ENCODE measurements at places on chromosomes 3 and 15.
A peak's percentile ranks its signal among the peaks of the same experiment; 100 is the strongest.

DNA sequence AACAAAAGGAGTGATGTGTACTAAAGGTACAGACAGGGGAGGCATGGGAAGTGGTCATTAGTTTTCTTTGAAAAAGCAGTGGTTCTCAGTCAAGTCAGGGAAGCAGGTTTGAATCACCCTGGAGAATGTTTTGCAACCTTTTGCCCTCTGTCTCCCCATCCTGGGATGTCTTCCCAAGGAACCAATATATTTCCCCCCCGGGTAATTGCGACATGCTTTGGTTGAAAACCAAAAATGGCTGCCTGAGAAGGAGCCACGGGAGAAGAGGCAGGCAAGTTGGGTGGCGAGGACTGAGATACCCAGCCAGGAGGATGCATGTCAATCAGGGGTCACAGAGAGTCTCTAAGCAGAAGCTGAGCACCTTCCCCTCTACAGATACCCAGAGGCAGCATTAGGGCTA is 20.2 kb upstream of the PPP1R2 start:
- no peak for DNase-seq

- DNase-seq: no peak
Observed at GRCh38 chr3:66912306-66912705, 85.8 kb upstream of the KBTBD8 start.

- no peak for DNase-seq
Observed at GRCh38 chr3:131315162-131315561, 66.4 kb upstream of the NUDT16 start.

- no peak for DNase-seq
Observed at GRCh38 chr3:13253208-13253937, 166.7 kb downstream of the NUP210 start.

- DNase-seq: no peak
Observed at GRCh38 chr3:21152555-21152954, 598.5 kb downstream of the ZNF385D start.

DNA sequence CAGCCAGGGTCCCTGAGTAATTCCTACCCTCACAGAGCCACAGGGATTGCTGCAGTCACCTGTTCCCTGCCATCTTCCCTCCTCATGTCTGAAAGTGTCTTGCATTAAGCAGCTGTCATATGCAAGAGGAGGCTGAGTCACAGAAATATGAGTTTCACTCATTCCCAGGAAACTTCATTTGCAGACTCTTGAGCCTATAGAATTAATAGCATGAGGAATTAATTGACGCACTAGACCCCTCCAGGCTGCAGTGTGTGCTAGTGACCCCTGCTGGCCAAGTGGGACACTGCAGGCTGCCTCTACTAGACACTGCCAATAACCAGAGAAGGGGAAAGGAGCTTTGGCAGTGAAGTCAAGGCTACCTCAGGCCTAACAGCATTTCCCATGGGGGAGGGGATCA is 50.6 kb upstream of the SLC6A1 start:
- DNase-seq: no peak

- peak; percentile 97 for DNase-seq
Observed at GRCh38 chr3:10015461-10015904, 10.8 kb upstream of the FANCD2 start.

- no peak for DNase-seq
Observed at GRCh38 chr3:142656575-142656974, 60.4 kb downstream of the PLS1 start.

GRCh38 chr15:93247466-93248121 is 158.6 kb upstream of the RGMA start:
- DNase-seq: no peak

DNA sequence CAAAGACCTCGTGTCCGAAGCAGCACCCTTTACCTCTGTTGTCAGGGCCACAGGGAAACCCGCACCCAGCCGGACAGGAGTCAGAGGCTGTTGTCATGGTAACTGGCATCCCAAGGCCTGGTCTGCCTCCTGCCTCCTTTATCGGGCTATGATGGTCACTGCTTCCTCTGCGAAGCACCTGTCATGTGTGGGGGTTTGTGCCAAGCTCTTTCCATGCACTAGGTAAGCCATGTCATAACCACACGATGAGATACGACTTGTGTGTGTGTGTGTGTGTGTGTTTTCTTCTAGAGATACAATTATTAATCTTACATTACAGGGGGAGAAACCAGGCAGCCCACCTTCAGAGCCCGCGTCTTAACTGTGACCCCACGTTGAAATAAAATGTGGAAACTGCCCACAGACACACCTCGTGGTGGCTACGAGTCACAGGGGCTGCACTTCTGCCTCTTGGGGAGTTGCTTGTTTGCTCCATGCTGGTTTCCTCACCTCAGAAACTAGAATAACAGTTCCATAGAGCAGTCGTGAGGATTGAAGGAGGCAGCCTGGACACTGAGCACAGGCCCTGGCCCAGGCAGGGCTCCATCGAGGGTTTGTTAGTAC is 18.0 kb downstream of the ZDHHC19 start:
- DNase-seq: no peak

DNA sequence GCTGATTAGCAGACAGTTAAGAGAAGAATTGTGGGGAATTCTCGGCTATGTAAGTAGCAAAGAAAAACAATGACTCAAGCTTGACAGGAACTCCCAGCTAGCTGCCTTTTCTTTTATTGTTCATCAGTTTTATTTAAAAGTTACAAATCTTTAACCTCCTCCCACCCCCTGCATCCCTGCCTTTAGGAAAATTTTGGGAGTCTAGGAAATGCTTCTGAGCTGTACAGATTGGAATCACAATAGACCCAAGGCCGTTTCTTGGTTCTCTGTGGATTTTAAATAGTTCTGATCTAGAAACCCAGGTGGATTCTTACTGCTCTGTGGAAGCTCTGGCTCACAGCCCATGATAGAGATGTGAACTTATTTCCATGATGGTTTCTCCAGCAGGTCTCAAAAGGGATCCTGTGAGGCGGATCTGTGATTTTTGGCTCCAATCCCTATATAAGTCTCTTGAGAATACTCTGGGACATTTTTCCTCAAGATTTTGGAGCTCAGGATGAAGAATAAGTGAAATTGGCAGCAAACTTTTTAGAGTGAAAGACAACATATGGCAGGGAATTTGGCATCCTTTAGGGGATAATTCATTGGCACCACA is 312.3 kb downstream of the EPHA3 start:
- no peak for DNase-seq

GRCh38 chr3:59052803-59053411 is 3.1 kb upstream of the CFAP20DC start:
- DNase-seq: peak; percentile 47

- peak; percentile 22 for DNase-seq
Observed at GRCh38 chr15:26260517-26261133, 397.5 kb upstream of the ATP10A start.

- no peak for DNase-seq
Observed at GRCh38 chr3:144873066-144873465, 901.4 kb downstream of the DIPK2A start.

GRCh38 chr15:95018888-95019545 is 787.7 kb downstream of the MCTP2 start:
- peak; percentile 83 for DNase-seq

DNA sequence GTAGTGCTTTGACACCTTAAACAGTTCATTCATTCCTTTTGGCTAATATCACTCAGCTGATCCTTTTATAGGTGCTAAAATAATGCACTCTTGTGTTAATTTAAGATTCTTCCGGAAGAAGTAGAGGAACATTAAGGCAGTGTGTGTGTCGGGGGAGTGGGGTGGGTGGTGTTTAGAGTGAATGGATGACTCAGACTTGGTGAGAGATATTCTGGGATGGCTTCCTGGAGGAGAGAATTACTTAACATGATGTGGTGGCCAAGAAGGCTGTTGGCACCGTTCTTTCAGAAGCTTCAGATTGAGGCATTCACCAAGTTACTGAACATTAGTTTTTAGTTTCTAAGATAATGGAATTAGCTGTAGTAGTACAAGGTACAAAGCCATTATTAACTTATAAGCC is 125.6 kb upstream of the ROPN1 start:
- peak; percentile 82 for DNase-seq

DNA sequence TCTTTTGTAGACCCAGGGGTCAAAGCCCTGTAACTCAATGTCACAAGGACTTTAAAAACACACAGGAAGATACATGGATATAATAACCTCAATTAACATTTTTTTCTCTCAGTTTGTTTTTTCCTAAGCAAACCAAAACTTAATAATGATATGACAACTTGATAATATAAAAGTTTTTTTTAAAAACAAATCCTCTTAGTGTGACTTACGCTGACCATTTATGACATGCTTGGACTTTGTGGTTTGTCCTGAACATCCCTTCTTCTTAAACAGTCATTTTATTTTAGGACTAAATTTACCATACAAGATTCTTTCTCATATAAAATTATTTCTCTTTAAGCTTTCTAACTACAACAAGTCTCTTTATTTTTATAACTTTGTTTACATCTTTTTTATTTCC is 25.4 kb upstream of the FAM3D start:
- DNase-seq: peak; percentile 7

GRCh38 chr15:74889390-74889882 is 406 bp upstream of the MPI start:
- peak; percentile 43 for DNase-seq

DNA sequence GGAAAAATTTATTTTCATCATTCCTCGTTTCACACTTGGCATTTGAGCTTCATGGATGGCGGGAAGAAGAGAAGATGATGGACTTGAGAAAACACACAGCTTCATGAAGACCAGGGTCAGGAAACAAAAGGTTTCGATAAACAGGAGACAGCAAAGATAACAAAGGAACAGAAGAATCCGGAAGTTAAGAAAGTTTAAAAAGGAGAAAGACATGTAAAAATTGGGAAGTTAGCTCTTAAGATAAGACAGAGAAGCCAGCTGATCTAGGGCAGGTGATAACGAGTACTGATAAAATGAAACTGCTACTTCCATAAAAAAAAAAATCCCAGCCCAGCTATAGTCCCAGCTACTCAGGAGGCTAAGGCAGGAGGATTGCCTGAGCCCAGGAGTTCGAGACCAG is 23.9 kb downstream of the IL5RA start:
- DNase-seq: no peak

DNA sequence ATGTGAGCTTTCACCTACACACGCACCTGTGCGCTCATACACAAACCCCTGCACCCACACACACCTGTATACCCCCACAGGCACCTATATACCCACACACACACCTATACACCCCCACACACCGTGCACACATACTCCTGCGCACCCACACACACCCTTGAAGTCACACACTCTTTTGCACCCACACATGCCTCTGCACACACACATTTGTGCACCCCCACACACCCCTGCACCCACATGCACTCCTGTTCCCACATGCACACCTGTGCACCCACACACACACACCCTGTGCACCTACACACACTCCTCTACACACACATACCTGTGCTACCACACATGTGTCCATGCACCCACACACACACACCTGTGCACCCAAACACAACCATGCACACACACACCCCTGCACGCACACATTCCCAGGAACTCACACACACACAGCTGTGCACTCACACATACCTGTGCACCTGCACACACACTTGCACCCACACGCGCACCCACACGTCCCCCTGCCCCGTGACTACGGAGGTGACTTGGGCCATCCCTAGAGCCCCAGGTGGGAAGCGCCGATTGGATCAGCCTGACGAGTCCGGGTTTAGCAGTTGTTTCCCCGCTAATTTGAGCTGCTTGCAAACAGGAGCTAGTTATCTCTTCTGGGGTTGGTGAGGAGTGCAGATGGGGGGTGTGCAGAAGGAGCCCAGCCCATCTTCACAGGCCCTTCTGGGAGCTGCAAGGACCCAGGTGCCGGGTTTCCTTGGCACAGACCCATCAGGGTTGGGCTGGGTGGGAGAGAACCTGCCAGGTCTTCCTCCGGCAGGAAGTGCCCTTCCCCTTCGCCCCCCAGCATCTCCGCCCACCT is 97.8 kb downstream of the CHSY1 start:
- DNase-seq: no peak

DNA sequence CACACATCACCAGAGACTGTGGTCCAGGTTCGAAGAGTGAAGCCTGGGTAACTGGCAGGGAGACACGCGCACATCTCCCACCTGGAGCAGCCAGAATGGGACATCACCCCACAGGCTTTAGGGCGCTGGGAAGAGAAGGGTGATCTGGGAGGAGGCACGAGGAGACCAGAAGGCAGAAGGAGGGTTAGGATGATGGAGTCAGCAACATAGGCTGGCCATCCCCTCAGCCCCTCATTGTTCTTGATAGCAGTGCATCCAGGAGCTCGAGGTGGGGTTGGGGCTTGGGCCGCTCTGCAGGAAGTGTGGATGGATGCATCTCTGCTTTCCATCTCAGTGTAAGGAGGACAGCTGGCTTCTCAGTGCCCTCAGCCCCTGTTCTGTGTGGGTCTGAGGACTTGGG is 15.2 kb downstream of the PLA2G4F start:
- no peak for DNase-seq

DNA sequence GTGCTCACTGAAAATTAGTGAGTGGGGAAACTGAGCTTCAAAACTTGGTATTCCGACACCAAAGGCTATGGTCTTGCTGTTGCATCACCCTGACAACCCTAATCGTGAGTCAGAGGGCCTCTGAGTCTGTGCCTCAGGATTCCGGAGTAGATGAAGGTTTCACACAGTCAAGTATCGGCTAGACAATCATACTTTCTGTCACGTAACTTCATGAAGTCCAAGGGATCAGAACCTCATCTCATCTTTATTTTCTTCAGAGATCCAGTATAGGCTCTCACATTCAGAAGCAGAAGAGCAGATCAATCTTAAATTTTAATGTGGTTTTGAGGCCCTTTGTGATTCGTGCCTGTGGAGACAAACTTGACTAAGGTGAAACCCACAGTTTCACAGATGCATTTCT is 26.1 kb upstream of the NECTIN3 start:
- peak; percentile 21 for DNase-seq

- no peak for DNase-seq
Observed at GRCh38 chr3:121793078-121793477, 41.8 kb downstream of the IQCB1 start.

DNA sequence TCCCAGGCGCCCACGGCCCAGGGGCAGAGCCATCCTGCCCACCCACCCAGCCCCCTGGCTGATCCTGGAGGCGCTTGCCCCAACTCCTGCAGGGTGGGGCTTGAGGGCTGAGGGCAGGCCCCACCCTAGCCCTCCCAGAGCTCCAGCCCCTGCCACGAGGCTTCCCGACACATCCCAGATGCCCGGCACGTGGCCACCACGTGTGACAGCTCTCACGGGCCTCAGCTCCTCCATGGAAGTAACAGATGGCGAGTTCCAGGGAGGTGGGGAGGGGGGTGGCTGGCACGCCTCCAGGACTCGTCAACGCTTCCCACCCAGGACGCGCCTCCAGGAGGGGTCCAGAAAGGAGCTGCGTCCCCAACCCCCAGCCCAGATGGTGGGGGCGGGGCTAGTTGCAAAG is 29.1 kb downstream of the PLXND1 start:
- DNase-seq: no peak

DNA sequence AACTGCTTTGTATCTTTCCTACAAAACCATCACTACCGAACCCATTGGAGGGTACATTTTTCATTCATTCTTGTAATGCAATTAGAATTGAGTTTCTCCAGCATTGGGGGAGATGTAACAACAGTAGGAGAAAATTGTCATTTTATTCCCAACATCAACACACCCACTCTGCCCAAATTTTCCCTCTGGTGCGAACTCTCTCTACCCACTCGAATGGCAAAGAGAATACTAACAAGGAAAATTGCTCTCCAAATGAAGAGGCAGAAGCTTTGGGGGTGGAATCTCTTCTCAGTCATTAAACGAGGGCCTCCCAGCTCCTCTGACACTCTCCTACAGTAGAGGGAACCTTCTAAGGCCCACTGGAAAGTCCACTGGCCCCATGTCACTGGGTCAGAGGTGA is 135.7 kb downstream of the MEGF11 start:
- DNase-seq: no peak

Data from IMR-90 (cell line).